SHP77 (cell line): ENCODE measurements at places on chromosomes 3 and 15.

- DNase-seq = no peak
Measured at GRCh38 chr3:138474163-138474562, 39.7 kb downstream of the ESYT3 start.

DNA sequence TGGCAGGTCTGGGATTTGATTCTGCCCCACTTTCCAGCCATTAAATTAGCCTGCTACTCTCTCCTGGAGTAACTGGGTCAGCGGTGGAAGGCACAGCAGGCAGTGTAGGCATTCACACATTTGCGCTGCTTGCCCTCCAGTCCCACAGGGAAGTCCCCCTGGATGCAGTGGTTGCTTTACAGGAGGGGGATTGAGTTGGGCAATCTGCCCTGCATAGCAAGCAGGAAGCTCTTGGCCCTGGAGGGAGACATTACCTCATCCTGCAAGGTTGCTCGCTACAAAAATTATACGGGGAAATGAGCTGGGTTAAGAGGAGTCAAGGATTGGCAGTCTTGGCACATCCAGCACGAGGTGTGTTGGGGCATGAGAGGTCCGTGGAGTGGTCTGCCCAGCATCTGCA, 14.8 kb downstream of the MCM2 start:
- no peak for DNase-seq

- no peak for DNase-seq
Measured at GRCh38 chr3:64091501-64091900, 68.2 kb upstream of the PSMD6 start.

DNA sequence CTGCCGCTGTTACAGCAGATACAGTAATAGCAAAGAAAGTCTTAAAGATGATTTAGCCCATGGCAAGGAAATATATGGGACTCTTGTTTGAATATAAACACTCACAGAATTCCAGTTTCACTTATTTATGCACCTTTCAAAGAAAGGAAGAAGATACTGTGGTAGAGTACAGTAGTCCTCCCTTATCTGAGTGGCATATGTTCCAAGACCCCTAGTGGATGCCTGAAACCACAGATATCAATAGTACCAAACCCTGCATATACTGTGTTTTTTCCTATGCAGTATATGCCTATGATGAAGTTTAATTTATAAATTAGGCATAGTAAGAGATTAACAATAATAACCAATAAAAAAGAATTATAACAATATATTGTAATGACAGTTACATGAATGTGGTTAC, 8.2 kb downstream of the MAP2K1 start:
- DNase-seq = no peak

- no peak for DNase-seq
Measured at GRCh38 chr3:23709987-23710386, 95.8 kb upstream of the UBE2E1 start.

DNA sequence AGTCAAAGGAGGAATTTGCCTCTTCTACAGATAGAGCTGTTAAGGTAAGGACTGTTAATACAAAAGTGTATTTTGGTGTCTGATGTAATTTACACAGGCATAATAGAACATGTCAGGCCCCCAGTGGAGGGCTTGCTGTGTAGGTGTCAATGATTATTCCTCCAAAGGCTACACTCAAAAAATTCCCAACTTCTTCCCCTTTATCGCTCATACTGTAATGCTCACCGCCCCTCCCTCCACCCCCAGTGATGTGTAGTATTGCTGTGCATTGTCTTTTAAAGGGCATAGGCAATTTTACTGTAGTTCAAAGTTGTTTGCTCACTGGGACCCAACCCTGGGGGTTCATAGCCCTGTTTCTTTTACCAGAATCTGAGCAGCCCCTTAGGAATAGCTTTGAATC, 32.2 kb downstream of the NSUN3 start:
- no peak for DNase-seq

DNA sequence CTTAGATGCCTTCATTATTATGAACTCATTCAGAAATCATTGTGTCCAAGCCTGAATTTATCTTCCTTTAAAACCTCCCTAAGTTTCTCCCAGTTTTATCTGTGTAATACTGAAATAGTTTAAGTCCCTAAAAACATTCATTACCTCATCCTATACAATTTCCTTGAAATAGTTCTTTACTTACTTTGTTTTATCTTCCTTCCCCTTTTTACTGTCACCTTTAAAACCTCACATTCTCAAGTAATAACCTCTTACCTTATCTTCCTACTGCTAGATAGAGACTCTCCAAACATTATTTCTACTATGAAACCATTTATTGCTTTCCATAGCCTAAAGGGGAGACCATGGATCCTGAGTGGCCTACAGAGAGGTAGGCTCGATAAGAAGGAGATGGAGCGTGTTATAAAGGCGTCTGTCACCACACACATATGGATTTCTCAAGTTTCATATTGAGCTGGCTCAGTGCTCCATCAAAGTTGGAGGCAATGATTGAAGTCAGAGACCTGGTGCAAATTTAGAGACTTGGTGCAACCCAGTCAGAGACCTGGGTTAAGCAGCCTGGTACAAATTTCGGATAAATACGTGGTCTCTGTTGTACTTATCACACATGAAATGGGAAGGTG, 140.4 kb downstream of the NFKBIZ start:
- DNase-seq = no peak

- no peak for DNase-seq
Measured at GRCh38 chr15:81199031-81199779, 2.5 kb downstream of the IL16 start.

GRCh38 chr3:190269101-190269500, 53.1 kb downstream of the CLDN1 start:
- DNase-seq = no peak

DNA sequence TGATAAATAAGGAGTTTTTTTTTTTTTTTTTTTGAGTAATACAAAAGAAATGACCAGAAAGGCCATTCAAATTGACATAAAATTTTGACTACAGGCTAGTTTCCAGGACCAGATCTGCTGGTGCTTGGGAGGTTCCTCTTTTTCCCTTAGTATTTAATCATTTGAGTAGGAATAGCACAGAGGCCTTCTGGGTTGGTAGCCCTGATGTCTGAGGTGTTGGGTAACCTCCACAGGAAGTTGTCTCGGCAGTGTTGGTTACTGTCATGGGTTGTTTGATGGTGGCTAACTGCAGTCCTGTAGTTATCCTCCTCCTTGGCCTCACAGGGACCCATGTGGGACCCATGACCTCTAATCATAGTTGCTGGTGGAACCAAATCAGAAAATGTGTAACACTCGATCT, 91.1 kb downstream of the USP13 start:
- DNase-seq = no peak

DNA sequence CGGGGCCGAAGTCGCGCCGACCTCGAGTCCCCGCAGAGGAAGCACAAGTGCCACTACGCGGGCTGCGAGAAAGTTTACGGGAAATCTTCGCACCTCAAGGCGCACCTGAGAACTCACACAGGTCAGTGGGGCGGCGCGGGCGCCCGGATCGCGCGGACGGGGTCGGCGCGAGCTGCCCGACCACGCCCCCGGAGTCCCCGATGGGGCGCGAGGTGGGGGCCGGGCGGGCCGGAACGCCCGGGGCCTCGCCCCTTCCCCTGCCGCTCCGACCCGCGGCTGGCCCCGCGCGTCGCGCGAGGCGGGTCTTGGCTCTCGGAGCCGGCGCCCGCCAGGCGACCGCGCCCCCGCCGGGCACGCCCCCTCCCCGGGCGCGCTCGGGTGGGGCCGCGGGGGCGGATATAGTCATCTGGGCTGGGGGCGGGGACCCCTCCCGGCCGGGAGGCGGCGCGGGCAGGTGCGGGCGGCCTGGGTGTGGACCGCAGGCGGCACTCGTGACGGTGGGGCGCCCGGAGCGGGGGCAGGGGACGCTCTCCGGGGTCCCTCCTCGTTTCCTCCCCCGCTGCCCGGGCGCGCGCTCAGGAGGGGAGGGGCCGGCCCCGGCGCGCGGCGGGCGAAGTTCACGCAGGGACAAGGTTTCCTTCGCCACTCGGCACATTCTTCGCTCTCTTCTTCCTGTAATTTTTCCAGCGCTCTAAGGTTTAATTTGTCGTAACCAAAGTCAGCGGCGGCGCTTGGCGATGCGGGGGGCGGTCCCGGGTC, 1.2 kb downstream of the KLF13 start:
- peak; percentile 42 for DNase-seq
